HuH-7.5 (cell line): ENCODE measurements at places on chromosomes 2 and 18.

DNA sequence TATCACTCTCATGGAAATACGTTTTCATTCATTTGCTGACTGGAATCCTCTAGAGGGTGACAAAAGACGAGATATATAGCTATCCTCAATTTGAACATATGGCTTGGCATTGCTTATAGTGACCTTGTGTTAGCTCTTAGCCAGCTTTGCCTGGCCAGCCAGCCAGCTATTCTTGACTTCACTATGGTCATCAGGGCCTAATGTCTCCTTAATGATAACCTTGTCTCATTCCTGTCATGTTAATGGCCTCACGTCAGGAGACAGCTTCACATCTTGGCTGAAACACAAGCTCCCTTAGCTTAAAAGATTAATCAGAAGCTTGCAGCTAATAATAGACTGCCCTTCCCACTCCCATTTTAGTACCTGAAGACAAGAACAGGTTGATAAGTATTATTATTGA, 1517.5 kb upstream of the PIK3C3 start:
- DNase-seq = no peak

- DNase-seq = no peak
These were observed 22.3 kb downstream of the LRATD1 start for GRCh38 chr2:14654835-14655282.

- no peak for DNase-seq
These were observed 17.2 kb upstream of the ASB1 start for GRCh38 chr2:238409341-238410199.

DNA sequence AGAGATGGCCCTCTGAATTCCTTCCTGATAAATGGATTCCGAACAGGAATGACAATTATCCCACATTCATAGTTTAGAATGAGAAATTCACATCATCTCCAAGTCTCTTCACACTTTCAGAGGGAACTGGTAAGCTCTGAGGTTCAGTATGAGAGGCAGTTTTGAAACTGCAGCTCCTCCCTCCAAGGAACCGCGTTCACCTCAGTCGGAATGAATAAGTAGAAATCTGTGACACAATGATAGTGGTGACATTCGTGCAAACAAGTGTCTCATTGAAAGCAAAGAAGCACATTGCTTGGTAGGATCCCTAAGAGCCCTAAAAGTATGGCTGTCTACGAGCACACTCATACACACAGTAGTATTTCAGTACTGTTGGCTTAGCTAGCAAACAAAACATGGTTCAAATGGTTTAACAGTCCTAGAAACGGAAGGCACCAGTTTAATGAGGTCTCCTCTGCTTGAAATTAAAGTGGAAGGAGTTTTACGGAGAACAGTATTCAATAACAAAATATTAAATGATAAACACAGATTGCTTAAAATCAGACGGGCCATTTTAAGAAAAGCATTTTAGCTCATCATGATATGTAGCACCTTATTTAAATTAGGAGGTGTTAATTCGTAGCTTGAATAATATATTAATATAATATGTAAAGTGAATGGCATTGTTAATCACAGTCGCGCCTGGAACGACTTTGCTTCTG, 225.0 kb downstream of the ARHGAP15 start:
- DNase-seq = no peak

DNA sequence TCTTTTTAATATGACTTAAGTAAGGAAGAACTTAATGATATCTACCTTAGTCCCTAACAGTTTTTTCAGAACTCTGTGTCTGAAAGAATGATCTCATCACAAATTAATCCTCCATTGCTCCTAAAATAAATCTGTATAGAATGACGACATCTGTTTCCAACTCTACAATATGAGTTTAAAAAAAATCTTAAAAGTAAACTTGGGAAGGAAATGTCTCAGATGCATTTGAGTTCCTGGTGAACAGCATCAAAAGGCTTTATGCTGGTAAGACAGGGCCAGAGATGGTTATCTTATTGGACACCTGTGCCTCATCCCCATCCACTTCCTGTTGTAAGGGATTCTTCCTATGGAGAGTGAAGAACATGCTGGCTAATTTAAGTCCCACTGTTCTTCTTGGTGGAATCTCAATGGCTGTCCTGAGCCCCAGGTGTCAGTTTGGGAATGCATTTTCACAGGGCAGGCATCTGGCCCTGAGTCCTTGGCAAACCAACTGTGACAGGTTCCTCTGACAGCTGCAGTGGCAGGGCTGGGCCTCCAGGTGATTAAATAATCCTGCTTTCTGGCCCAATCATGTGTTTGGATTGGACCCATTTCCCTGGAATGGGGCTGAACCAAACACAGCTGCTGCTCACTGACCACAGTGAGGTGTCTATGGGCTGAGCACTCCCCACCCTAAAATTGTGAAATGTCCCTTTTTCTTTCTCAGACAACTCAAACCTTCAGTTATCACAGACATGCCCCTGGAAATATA, 12.9 kb upstream of the NCKAP5 start:
- DNase-seq = no peak

DNA sequence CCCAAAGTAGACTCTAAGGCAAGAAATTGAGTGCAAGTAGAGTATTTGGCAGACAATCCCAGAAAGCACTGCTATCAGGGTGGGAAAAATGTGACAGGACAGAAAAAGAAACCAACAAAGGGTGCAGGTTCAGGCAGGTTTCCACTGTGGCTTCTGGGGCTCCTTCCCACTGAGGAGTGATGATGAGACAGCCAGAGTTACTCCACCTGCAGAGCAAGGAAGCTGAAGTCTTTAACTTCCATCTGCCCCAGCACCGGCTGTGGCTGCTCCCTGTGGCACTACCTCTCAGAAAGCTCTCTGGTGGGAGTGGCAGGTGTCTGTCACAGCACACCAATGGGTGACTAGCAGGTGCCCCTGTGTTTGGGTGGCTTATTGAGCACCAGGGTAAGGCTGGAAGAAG, 37.6 kb upstream of the ACKR3 start:
- no peak for DNase-seq

GRCh38 chr18:13513021-13513420, 213.3 kb downstream of the FAM210A start:
- DNase-seq = peak; percentile 31

DNA sequence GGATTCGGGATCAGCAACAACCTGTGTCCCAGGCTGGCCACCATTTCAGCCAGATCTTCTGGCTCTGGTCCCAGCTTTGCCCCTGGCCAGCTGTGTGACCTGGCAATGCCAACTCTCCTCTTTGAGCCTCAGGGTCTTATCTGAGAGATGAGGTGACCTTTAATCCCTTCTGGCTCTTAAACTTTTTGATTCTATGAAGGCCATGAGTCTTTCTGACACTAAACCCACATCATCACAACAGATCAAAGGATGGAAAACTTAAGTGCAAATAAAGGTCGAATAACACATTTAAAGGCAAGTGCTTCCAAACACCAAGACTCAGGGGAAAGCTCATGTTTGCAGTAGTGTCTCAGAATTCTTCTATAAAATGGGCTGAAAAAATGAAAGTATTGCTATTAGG, 491.8 kb upstream of the NRP2 start:
- no peak for DNase-seq

GRCh38 chr2:158184001-158184400, 82.3 kb downstream of the UPP2 start:
- no peak for DNase-seq

DNA sequence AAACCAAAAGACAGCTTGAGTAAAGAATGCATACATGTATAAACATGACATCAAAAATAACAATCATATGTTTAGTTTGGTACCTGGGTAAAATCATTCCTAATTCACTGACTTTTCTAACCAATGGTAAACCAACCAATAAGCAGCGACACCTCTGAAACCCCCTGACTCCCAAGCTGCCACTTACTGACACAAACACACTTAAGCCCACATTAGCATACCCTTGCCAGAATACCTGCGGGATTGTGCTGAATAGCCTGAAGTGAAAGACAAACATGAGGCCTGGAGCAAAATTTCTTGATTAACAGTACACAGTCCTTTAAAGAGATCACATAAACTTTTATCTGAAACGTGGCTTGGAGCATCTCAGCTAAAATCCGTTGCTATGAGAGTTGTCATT, 902.9 kb downstream of the TMEM182 start:
- DNase-seq = no peak

- DNase-seq = no peak
These were observed 379.6 kb downstream of the FBXO15 start for GRCh38 chr18:73768043-73768442.

DNA sequence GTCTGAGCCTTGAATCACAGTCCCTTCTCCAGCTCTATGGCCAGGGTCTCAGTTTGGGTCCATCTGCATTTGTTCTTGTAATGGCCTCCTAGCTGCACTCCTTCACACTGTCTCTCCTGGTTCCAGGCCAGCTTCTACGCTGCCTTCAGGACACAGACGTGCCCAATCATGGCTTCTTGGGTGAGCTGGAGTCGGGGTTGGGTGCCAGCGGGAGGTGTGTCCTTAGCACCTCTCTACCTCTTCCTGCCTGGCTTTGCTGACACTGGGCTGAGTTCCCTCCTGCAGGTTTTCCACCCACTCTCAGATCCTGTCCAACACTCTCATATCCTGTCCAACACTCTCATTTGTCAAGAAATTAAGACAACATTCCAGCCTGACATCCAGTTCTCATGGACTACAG, 9.6 kb downstream of the TRPM8 start:
- no peak for DNase-seq

GRCh38 chr2:128988326-128988725, 669.7 kb upstream of the HS6ST1 start:
- no peak for DNase-seq

- no peak for DNase-seq
These were observed 232.9 kb downstream of the LNPK start for GRCh38 chr2:175769200-175769599.

DNA sequence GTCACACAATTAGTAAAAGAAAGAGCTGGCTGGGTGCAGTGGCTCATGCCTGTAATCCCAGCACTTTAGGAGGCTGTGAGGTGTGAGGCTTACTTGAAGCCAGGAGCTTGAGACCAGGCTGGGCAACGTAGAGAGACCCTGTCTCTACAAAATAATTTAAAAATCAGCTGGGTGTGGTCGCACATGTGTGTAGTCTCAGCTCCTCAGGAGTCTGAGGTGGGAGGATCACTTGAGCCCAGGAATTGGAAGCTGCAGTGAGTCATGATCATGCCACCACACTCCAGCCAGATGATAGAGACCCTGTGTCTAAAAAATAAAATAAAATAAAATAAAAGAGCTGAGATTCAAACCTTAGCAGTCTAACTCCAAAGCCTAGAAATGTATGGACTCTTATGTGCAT, 39.0 kb upstream of the NEDD4L start:
- no peak for DNase-seq

- no peak for DNase-seq
These were observed 54.5 kb downstream of the MEMO1 start for GRCh38 chr2:31956312-31956711.

- DNase-seq = no peak
These were observed 310.8 kb downstream of the GALR1 start for GRCh38 chr18:77560341-77560992.

- no peak for DNase-seq
These were observed 7.9 kb downstream of the GPN1 start for GRCh38 chr2:27636766-27637165.

DNA sequence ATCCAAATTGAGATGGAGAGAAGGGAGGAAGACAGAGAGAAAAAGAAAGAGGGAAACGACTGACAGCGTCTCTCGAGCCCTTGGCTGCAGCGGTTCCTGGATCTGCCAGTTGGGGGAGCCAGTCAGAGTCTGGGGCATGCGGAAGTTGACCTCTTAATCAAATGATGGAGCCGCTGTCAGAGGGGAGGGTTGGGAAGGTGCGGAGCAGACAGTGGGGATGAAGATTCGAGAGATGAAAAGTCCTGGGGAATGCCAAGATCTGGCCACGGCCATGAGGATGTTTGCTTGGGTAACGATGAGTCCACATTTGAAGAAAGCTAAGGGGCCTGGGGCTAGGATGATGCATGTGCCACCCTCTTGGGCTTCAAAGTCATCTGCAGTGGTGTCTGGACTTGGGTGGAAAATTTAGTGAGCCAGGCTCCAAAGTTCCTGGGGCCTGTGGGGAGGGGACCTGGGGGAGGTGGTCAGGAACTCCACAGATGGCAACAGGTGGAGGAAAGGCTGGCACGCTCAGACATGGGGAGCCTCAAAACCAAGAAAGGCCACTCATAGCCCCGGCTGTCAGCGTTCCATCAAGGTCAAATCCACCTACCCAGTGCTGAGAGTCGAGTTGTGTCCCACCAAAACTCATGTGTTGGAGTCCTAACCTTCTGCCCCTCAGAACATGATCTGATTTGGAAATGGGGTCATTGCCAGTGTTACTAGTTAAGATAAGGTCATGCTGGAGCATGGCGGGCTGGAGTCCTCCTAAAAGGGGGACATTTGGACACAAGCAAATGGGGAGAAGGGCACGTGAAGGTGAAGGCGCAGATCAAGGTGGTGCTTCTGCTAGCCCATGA, 200.1 kb downstream of the NDUFA10 start:
- DNase-seq = no peak

DNA sequence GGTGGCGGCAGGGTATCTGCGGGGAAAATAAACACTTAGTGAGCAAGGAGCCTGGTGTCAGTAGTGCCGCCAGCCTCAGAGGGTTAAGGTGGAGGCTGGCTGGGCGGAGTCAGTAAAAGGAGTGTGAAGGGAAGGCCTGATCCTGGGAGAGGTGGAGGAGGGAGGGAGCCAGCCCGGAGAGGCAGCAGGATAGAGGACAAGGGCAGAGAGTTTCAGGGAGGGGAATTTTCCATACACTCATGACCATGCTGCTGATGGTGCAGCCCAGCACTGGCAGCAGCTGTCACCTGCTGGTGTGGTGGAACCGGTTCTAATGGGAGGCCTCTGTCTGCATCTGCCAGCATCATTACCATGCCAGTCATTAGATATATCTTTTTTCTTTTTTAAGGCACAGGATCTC, 2.0 kb upstream of the TEX44 start:
- DNase-seq = no peak

- peak; percentile 61 for DNase-seq
These were observed 4.3 kb downstream of the TMEM127 start for GRCh38 chr2:96261328-96262003.

GRCh38 chr2:191150230-191150599, 579 bp downstream of the STAT4 start:
- DNase-seq = no peak

GRCh38 chr2:186648130-186648529, 45.7 kb upstream of the FAM171B start:
- DNase-seq = no peak

- no peak for DNase-seq
These were observed 40.7 kb downstream of the GDF7 start for GRCh38 chr2:20707601-20708000.

GRCh38 chr18:21177822-21178221, 64.2 kb upstream of the GREB1L start:
- DNase-seq = no peak

- DNase-seq = no peak
These were observed 354.3 kb downstream of the IRS1 start for GRCh38 chr2:226445216-226445861.

DNA sequence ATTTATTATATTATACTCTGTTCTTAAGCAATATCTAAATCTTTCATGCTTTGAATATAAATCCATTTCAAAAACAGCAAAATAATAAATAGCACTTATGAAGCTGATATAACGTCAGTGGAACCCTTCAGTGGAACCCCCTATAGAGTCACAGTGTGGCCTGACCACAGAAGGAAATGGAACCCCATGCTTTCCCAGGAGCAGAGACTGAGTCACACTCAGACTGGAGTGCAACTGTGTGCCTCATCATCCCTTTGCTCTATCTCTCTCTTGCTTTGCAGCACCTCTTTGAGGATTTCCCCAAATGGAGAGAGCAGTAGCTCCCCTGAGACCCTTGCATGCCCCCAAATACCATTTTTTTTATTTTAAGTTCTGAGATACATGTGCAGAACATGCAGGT, 13.1 kb downstream of the NXPH2 start:
- DNase-seq = no peak
